ENCODE measurements at places on chromosomes 16 and 17.
A peak's percentile ranks its signal among the peaks of the same experiment; 100 is the strongest.

- no peak for DNase-seq
Observed at GRCh38 chr17:17702449-17703139, 21.3 kb downstream of the RAI1 start.

DNA sequence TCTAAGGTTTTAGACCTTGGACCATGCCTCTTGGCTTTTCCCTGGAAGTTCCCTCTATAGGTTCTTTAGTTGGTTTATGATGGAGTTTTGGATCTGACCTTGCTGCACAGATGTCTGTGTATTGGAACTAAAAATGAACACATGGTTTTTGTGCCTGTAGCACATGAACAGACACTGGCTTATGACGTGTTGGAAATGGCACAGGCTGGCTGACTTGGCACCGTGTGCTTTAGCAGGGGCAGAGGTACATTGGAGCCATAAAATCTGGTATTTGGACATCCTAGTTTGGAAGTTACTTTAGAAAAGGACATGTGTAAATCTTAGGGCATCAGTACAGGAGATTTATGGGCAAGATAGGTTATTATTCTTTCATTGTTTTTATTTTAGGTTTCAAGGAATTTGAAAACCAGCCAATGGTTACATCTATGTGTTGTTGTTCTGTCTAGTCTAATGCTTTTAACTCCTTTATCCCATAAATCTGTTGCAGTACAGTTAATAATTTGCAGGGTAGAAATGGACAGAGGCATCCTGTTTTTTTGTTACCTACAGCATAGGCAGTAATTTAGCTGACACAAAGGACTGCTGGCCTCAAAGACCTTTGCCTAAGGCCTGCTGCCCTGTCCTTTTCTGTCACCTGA lies 6.0 kb downstream of the SOCS7 start:
- DNase-seq, result no peak

DNA sequence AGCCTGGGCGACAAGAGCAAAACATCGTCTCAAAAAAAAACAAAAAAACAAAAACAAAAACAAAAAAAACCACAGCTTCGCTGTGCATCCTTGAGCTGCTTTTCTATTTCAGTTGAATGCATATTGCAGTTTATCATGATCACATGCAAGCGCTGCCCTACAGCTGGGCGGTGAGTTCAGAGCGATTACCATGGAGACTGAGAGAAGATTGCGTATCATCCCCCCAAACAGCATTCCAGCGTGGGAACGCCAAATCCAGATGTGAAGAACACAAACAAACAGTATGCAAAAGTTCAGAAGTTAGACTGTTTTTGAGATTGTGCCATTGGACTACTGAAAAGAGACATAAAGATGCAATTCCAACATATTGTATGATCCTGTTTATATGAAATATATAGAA lies 15.1 kb upstream of the SLC52A1 start:
- DNase-seq, result no peak

DNA sequence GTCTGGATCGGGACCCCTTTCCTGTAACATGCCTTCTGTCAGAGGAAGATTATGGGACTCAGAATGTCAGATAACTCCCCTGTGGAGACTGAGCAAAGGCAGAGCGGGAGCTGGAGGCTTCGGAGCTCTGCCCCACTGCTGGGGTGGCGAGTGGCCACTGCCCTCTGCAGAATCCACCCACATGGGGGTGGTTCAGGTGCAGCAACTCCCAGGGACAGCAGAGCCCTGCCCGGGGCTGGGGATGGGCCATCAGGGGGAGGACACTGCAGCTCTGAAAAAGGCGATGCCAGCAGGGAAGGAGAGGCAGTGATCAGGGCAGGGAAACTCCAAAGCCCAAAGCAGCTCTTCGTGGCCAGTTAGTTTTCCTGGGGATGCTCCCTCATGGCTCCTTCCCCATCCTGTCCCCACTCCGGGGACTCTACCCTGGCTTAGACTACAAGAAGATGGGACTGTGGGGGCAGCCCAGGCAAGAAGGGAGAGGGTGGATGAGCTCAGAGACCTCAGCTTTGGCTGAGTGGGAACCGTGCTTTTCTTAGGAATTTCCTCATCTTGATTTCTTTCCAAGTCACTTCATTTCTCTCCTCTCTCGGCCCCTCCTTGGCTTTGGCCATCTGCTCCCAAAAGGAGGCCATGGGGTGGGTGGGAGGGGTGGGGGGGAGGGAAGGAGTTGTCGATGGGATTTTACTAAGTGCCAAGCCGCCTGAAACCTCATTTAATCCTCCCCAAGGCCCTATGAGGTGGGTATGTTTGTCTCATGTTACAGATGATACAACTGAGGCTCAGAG lies 4.0 kb downstream of the CA4 start:
- DNase-seq, result no peak

- DNase-seq, result no peak
Observed at GRCh38 chr16:84329843-84330684, 35.4 kb downstream of the WFDC1 start.

- no peak for DNase-seq
Observed at GRCh38 chr17:17677299-17678040, 3.8 kb upstream of the RAI1 start.

DNA sequence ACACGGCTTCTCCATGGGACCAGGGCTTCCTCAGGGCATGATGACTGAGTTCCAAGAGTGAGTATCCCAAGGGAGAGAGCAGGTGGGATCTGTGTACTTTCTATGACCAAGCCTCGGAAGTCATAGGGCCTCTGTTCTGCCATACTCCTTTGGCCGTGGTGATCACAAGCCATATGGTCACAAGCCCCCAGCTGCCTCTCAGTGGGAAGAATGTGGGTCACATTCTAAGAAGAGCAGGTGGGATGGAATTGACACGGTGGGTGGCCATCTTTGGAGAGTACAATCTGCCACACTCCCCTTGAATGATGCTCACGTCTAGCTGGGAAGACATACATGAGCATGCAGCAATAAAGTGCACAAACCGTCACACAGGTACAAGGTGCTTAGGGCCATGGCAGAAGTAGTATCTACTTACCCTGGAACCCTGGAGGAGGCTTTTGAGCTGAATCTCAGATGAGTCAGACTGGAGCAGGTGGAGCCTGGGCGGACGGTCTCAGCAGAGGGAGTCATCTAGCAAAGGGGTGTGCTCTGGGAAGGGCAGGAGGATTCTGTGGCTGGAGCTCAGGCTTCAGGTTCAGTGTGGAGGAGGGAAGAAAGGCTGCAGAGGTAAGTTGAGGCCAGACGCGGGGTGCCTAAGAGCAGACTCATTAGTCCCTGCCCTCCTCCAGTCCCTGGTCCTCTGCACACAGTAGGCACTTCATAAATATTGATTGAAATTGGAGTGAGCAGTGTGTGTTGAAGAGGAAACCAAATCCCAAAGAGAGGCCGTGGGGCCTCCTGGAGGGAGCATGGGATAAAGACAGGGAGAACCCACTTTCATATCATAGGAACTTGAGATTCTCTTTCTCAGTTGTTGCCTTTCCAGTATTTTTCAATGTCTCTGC lies 26.6 kb downstream of the GOSR2 start:
- no peak for DNase-seq

- no peak for DNase-seq
Observed at GRCh38 chr17:77329741-77330531, 189.2 kb downstream of the SEC14L1 start.

DNA sequence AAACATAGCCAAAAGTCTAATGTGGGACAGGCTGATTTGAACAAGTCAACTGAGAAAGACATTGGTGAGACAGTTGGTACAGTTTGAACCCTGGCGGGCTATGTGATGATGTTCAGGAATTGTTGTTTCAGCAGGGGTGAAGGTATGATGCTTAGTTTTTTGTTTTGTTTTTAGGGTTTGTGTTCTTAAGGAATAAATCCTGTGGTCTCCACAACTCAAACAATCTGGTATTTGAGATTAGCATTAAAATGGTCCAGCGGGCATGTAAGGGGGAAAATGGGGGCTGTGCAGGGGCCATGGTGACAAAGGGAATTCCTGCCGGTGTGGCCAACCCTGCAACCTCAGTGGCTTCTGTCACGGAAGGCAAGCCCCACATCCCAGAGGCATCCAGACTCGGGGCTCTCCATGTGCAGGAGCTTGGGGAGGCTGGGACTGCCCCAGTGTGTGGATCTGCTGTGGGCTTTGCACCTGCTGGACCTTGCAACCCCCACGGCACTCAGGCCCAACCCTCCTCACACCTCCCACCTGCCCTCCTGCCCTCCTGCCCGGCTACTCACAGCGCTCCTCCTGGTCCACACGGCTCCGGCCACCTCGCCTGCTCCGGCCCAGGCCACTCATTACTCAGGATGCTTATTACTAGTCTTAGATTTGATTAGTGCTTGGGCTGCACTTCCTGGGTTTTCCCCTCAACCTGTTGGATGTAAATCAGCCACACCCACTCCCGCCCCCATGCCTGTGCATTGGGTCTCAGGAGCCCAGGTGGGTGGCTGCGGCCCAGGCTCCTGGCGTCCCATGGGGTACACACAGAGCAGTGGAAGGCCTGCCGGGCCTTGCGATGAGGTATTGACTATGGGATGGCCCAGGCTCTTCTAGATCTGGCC lies at the start of gene TNFRSF13B:
Gene TNFRSF13B (minus strand): TSS at position 661 of the 881 bp plus-strand sequence. CDS start 43 bp downstream, at position 618.
- no peak for DNase-seq

GRCh38 chr17:378068-378467 lies 25.5 kb upstream of the RPH3AL start:
- DNase-seq, result no peak

DNA sequence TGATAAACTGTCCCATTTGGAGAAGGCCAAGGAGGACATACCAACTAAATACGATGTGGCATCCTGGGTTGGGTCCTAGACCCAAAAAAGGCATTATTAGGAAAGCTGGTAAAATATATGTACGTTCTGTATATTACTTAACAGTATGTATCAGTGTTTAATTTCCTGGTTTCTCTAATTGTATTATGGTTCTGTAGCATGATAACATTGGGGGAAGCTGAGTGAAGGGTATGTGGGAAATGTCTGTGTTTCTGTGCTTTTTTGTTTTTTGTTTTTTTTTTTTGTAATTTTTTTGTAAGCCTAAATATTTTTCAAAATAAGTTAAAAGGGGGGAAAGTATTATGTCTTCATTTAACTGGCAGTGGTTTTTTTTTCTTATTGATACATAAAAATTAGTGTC lies 21.5 kb upstream of the NDRG4 start:
- no peak for DNase-seq

DNA sequence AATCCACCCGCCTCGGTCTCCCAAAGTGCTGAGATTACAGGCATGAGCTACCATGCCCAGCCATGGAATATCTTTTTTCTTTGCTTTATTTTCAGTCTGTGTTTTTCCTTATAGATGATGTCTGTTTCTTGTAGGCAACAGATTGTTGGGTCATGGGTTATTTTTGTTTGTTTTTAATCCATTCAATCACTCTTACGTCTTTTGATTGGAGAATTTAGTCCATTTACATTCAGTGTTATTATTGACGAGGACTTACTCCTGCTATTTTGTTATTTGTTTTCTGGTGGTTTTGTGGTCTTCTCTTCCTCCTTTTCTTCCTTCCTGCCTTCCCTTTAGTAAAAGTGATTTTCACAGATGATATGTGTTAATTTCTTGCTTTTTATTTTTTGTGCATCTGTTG lies 55.9 kb downstream of the OMG start:
- DNase-seq, result no peak

DNA sequence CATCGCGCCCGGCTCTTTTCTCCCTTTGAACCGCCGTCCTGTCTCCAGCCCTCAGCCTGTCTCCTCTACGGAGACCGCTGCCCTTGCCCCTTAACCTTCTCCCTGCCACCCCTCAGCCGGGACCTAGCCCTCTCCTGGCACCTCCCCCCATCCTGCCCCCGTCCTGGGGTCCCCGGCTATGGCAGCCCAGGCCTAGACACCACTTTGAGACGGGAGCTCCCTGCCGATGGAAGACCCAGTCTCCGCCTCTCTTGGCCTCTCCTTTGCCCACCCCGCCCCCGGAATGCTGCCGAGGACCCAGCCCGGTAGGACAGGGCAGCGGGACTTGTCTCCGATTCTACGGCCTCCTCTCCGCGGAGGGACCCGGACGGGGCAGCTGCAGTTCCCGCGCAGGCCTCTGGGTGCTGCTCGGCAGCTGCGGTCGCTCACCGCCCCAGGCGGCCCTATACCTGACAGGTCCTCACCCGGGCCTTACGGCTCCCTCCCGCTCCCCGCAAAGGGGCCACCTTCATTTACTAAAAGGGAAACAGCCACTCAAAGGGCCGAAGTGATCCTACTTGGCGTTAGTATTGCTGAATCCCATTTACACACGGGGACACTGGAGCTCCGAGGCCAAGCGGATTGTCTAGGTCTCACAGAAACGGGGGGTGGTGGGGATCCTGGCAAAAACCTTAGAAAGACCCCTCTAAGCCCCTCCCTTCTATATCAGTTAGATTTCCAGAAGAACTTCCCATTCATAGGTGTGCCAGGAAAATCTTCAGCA lies 32.6 kb upstream of the TAC4 start:
- peak; percentile 74 for DNase-seq

GRCh38 chr16:67857547-67858233 lies 10.2 kb upstream of the CENPT start:
- peak; percentile 30 for DNase-seq

GRCh38 chr16:53599548-53599947 lies 96.5 kb upstream of the AKTIP start:
- DNase-seq, result no peak

- peak; percentile 40 for DNase-seq
Observed at GRCh38 chr17:4232168-4232813, 31.5 kb downstream of the ANKFY1 start.

DNA sequence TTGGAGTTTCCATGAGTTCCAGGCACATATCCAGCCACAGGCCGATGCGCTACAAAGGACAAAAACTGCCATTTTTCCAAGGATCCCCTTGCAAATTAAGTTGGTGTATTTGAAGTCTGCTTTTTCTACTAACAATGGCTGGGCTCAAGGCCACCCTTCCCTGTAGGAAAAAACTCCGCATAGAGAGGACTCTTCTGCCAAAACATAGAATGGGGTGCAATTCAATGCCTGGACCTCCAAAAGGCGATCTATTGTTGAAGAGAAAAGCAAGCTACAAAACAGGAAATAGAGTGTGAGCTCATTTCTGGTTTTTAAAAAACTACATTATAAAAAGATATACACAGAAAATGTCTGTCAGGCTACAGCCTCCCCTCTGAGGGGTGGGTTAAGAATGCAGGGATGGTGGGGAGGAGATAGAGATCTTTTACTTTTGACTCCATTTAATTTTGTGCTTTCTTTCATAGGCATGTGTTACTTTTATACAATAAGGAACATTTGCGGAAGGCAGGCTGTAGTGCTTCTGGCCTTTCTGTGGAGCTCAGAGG lies 22.9 kb upstream of the PRSS54 start:
- DNase-seq, result no peak

GRCh38 chr17:71980171-71980570 lies 140.6 kb upstream of the SOX9 start:
- no peak for DNase-seq

GRCh38 chr17:52947418-52947817 lies 788.9 kb upstream of the CA10 start:
- DNase-seq, result no peak

DNA sequence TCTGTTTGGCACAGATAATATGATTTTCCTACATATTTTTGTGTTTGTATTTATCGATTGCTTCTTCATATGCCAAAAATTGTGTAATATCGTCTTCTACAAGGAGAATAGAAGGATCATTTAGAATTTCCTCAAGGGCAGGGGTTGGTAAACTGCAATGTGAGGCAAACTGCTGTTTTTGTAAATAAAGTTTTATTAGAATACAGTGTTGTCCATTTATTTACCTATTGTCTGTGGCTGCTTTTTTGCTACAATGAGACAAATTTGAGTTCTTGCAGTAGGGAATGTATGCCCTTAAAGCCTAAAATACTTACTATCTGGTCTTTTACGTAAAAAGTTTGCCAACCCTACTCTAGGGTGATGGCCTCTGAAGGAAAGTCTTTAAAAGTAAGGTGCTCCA lies 509.5 kb downstream of the TMEM114 start:
- no peak for DNase-seq

- DNase-seq, result no peak
Observed at GRCh38 chr16:74987027-74987681, 2.2 kb upstream of the WDR59 start.

GRCh38 chr16:11012841-11013240 lies 68.5 kb downstream of the CLEC16A start:
- DNase-seq, result no peak
